HCT116 (cell line): ENCODE measurements at places on chromosomes 2 and 18. TPM values are rescaled to one million over a fixed set of nuclear protein-coding genes. Genes with fewer than 3 reads are reported as not detected.

Gene TCF23
- not detected for total RNA-seq

Gene DUSP19
- 2.9 TPM for total RNA-seq

Gene GCKR
- total RNA-seq, result not detected

Gene MEP1B
- total RNA-seq, result not detected
